ENCODE measurements at places on chromosomes 11 and 22.

DNA sequence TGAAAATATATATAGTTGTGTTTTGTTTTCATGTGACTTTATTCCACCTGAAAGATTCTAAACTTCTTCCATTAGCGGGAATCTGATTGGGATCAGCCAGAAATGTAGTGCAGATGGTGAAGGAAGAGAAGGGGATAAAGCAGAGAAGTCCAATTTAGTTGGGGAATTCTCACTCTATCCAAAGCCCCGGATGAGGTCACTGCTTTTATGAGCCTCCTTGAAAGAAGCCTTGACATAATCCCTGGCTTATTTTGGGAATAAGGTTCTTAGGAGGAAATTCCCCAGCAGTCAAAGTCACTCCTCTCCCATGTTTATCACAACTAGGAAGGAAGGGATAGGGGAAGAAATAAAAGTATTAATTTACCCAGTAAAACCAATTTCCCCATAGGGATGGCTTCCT, 41.1 kb downstream of the OSBP start:
- DNase-seq = no peak

DNA sequence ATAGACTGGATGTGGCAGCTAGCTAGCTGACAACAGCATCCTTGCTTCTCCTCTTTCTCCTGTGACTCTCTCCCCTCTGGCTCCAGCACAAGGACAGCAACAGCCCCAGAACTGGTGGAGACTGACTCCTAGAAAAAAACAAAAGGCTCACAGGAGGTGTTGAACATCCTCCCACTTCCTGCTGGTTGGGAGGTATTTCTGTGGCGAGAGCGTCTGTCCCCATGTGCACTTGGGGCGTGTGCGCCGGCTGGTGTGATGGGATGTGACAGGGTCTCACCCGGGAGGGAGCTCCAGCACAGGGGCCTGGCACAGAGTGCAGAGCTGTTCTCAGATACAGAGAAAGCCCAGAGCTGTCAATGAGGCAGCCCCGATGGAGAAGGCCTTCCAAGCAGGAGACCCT, 107.2 kb upstream of the E2F8 start:
- DNase-seq = no peak

GRCh38 chr22:22599248-22599647, 40.2 kb upstream of the PRAME start:
- no peak for DNase-seq

DNA sequence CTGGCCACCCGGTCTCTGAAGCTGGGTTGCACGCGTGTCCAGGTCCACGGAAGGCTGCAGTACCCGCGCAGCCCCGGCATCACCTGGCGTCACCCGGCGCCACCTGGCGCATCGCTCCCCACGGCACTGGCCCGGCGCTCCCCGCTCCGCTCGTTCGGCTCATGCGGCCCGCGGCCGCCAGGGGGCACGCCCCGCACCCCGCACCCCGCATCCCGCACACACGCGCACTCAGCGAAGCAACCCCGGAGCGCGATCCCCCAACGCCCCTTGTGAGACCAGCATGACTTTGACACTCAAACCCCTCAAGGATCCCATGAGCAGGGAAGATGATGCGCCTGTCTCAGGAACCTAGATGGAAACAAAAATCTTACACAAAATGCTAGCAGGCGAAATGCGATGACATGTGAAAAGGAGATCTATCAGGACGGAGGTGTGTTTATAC, 11.9 kb downstream of the B3GNT6 start:
- DNase-seq = peak; percentile 68

GRCh38 chr22:42154293-42155052, 23.9 kb upstream of the CYP2D6 start:
- DNase-seq = no peak

DNA sequence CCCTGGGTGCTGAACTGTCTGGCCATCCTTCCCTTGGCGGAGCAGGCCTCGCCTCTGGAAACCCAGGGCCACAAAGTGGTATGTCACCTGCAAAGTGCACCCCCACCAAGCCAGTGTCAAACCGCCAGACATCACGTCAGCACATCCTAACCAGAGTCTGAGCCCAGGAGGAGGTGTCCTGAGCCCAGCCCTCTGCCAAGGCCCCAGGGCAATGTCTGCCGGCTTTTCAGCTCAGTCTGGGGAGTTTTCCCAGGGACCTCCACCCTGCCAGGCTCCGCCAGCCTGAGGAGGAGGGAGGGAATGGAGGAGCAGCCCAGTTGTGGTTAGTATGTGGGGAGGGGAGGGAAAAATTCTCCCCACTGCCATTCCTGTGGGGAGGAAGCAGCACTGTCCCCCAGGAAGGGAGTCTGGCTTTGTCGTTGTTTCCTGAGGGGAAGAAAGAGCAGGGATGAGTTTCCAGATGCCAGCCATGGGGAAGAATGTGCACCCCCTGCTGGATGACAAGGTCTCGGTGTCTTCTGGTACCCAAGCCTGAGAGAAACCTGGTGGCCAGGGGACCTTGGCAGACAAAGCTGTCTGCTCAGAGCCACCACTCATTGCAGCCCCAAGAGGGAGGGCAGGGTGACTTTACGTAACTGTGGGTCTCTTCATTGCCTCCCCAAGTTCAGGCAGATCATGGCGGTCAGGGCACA, 81.4 kb upstream of the CD82 start:
- DNase-seq = no peak

DNA sequence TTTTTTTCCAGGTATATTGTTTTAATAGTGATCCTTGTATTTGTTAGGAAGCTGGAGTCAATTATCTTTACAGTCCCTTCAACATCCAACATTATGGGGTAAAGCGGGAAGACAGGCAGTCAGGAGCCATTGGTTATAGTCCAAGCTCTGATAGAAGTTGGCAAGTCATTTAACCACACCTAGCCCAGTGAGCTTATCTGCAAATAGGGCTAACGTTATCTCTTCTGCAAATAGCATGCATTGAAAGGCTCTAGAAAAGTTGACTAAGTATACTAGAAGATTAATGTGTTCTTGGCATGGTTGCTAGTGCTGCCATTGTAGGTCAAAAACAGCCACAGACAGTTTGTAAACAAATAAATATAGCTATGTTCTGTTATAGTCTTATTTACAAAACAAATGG, 520.7 kb downstream of the OPCML start:
- no peak for DNase-seq

DNA sequence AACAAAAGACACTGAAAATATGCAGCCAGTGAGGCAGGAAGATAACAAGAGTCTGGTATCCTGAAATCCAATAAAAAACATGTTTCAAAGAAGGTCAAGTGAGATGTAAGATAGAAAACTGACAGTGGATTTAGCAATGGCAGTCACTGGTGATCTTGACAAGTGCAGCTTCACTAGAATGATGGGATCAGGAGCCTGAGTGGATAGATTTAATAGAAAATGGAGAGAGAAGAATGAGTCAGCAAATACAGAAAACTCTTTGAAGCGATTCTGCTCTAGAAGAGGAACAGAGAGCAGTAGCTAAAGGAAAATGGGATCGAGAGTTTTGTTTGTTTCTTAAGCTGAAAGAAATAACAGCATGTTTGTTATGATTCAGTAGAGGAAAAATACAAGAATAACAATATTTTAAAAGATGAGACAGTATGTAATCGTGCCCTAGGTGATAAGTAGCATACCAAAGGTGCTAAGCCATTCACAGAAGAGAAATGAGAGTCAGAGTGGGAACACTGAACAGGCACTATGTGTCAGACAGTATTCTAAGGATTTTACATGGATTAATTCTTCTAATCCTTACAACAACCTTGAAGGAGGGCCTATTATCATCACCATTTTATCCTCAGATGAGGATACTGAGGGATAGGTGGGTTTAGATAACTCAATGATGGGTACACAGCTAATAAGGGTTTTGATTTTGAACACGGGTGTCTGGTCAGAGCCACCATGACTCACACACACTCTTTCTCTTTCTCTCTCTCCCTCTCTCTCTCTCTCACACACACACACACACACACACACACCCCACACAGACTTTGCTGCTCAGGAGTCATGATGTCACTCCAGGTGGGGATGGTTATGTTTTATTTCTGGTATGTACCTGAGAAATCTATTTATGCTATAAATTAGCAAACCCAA, 36.3 kb downstream of the MRE11 start:
- no peak for DNase-seq

DNA sequence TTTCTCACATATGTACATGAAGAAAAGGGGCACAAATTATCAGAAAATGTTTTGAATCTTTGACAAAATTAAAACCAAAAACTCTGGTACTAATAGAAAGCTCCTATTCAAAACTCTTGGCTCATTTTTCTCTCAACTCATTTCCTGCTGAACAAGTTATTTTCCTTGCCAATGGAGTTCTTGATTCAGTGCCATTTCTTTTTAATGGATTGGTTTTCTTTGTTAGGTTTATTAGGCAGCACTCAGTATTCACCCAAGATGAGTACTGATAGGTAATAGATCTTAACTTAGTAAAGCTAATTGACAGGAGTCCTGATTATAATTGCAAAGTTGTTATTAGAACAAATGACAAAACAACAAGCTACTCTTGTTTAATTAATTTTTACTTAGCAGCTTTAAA, 279.4 kb upstream of the PDGFD start:
- no peak for DNase-seq

- DNase-seq = peak; percentile 59
Observed at GRCh38 chr11:26297189-26297975, 34.5 kb upstream of the ANO3 start.

DNA sequence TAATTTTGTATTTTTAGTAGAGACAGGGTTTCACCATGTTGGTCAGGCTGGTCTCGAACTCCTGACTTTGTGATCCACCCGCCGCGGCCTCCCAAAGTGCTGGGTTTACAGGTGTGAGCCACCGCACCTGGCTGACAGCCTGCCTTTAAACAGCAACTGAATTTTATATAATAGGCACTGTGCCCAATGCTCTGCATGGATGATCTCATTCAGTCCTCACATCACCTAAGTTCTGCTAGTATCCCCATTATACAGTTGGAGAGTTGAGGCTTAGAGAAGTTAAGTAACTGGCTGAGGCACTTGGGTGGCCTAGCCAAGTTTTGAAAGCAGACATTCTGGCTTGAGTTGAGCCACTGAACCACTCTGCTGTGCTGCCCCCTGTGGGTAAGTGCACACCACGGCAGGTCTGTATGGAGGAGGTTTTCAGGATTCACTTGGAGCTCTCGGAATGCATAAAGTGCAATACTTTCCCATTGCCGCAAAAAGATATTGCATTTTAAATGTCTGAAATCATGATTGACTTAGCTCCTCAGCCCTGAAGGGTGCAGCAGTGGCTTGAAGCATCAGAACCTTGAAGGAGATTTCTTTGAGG, 112.4 kb downstream of the LDLRAD3 start:
- DNase-seq = peak; percentile 11

DNA sequence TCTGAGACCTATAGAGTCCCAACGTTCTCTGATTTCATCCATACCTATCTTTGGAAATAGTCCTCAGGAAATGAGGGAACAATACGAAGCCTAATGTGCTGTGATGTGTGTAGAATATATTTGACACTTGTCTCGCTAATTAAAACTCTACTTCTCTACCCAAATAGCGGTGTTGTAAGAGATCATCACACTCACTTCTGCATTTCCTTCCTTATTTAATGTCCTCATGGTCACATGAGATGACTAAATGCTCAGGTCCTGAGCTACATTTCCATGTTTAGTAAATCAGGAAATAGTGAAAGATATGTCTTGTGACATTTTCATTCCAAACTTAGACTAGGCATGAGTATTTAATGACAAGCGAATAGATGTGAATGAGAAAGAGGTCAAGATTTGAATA, 112.3 kb downstream of the MAML2 start:
- no peak for DNase-seq

DNA sequence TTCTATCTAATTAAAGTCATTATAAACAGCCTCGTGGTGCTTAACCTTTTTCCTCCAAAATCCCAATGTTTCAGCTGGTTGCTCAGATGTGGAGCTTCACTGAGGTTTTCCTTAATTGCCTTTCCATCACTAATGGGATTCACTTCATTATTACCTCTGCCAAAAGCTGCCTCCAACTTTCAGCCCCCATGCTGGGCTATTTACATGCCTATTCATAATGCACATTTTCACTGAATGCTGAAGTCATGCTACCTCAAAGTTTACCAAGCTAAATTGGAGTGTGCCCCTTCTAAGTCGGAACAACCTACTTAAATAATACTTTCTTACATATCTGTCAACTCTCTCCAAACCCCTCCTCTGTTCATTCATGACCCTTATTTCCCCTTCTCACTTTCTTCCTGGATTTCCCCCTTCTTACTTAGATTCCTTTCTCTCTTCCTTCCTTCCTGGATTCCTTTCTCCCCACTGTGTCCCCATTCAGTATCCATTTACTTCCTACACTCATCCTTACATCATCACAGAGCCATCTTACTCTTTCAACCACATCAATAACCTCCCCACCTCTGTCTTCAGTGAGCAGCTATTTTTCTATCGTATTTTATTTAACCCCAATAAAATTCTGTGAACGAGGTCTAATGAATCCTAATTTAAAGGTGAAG, 887.3 kb upstream of the TENM4 start:
- DNase-seq = no peak

GRCh38 chr11:1194231-1194976, 28.5 kb upstream of the MUC5B start:
- DNase-seq = no peak

GRCh38 chr11:82076126-82076525, 657.5 kb downstream of the FAM181B start:
- DNase-seq = no peak
